ENCODE measurements at places on chromosomes 13 and 19.

DNA sequence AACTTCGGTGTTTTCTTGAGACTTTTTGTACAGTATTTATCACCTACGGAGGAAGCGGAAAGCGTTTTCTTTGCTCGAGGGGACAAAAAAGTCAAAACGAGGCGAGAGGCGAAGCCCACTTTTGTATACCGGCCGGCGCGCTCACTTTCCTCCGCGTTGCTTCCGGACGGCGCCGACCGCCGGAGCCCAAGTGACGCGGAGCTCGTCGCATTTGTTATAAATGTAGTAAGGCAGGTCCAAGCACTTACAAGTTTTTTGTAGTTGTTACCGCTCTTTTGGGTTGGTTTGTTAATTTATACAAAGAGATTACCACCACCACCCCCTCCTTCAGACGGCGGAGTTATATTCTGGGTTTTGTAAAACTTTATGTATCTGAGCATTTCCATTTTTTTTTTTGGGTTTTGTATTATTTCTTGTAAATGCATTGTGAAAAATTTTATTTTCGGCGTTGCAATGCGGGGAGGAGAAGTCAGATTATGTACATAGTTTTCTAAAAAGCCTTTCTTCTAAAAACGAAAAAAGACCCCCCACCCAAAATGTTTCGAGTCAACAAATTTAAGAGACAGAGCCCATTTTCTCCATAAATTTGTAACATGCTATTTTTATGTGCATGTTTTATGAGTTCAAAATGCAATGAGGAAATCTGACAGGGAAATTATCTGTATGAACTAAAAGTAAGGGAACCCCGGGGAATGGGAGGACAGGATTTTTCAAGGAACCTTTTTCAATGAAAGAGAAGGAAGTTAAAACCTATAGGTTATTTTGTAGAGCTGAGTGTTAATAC is 2.3 kb downstream of the SOX1 start:
- no peak for DNase-seq

- no peak for DNase-seq
These were observed 31.7 kb upstream of the CYP4F8 start for GRCh38 chr19:15583346-15583745.

DNA sequence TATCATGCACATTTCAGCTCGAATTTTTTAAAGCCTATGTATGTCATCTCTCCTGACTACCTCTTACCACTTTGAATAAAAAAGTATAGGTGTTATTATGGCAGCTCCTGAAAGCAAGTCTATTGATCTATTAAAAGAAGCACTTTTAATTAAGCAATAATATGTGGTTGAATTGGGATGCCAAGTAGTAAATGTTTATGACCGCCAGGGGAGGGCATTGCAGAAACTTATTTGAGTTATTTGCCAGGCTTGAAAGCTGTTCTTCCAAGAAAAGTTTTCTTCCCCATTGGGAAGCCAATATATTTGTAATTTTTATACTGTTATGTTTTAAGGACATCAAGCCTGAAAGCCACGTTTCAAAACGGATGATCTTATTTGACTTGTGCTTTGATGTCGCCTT is 88.1 kb upstream of the SOX21 start:
- DNase-seq, result no peak

- peak; percentile 66 for DNase-seq
These were observed 907 bp downstream of the KDELR1 start for GRCh38 chr19:48390188-48391099.

DNA sequence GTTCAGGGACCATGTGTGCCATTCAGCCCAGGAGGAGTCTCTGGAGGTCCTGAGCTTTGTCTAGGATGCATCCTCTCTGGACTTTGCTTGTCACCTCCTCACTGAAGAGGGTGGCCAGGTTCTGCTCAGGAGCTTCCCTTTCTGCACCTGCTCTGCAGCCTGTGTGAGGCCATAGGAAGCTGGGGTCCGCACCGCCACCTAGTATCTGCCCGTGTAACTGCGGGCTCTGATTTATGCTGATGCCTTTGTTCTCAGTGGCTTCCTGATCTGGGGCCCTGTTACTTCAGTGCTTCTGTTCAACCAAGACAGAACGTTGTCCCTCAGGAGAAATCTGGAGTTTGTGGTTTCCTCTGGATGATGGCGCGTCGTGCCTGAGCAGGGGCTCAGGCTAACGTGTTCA is 15.5 kb downstream of the ZNF610 start:
- no peak for DNase-seq

- DNase-seq, result no peak
These were observed 48.5 kb downstream of the WDFY2 start for GRCh38 chr13:51632591-51633362.

DNA sequence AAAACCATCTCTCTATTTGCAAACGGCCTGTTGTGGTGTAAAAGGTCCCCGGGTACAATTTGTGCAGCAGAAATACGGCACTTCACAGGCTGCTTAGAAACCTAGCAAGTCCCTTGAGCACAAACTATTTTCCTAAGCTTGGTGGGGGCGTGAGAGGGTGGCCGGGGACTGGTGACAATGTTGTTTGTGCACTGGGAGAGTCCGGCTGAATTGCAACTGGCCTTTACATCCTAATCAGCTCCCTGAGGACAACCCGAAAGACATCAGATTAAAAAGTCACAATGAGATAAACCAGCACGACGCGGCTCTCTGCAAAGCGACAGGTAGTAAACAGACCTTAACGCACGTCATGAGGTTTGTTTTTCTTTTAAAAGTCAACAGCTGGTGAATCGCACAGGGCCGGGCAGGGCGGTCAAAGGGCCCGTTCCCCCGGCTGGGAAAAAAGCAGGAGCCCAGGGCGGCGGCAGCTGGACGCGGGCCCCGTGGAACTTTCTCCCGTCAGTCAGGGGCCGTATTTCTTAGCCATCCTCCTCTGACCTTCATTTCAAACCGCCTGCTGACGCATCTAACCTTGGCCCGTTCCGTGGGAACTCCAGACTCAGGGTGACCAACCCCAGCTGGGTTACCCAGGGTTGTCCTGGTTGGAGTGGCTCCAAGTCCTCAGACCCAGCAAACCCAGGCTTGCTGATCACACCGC is 112.3 kb downstream of the GADD45B start:
- DNase-seq, result no peak

GRCh38 chr13:95160112-95160906 is 140.9 kb downstream of the ABCC4 start:
- DNase-seq, result no peak

DNA sequence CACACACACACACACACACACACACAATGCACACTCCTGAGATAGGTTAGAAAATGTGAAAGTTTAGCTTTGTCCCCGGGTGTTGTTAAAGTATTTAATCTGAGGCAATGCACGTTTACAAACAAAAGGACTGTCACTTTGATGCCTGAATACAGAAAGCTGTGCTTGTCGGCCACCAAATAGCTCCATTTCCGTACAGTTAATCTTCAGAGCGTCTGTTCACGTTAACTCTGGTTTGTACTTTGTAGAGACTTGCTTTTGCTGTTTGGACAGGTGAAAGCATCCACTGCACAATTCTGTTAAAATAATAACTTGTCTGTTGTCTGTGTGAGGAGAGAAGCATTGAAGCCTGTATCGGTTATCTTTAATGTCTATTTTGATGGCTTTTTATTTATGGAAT is 267.8 kb downstream of the FGF9 start:
- DNase-seq, result no peak

GRCh38 chr13:18978447-18978846 is 203.2 kb downstream of the TUBA3C start:
- DNase-seq, result no peak

GRCh38 chr19:51493776-51494175 is 7.8 kb downstream of the SIGLEC12 start:
- no peak for DNase-seq

GRCh38 chr13:25857830-25858229 is 194.0 kb downstream of the SHISA2 start:
- no peak for DNase-seq

DNA sequence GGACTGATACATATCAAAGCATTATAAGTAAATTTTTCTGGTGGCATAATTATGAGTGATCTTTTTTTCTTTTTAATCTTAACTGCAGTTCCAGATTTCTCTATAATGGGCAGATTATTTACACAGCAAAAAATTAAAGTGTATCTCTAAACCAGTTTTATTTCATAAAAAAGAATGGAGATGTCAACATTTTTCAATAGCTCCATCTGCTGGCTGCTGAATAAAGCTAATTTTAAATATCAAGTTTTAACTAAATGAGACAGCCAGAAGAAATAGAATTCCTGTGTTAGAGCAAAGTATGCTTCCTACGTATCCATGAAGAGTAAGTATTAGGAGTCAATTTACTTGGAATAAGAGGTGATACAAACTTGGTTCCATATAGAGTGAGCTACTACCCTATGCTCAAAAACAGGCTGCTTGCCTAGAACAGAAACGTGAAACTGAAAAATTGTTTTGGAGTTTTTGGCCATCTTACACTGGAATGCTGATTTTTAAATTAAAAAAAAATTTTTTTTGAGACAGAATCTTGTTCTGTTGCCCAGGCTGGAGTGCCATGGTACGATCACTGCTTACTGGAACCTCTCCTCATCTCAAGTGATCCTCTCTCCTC is 5.0 kb upstream of the PDS5B start:
- peak; percentile 21 for DNase-seq

GRCh38 chr13:102878481-102878880 is 32.6 kb downstream of the ERCC5 start:
- DNase-seq, result peak; percentile 76

DNA sequence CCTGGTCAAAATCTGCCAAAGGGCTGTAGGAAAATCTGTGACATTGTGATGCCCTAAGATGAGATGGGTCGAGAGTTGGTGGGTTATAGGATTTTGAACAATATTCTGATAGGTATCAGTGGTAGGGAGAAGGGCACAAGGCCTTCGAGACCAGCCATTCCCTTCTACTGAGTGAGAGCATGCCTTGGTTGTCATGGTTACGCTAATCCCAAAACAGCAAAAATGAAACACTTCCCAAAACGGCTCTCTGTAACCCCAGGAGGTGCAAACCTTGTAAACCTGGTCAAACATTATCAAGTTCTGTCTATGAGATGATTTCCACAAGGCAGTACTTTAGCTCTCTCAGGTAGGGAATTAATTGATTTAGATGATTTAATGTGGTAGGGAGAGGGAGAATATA is 158.7 kb upstream of the RNF113B start:
- no peak for DNase-seq

GRCh38 chr19:32174386-32175113 is 170.9 kb upstream of the ZNF507 start:
- no peak for DNase-seq

GRCh38 chr13:98032168-98032567 is 78.7 kb downstream of the IPO5 start:
- no peak for DNase-seq

- no peak for DNase-seq
These were observed 1.2 kb downstream of the ZNF8 start for GRCh38 chr19:58279925-58280316.

GRCh38 chr13:112974671-112975070 is 5.7 kb downstream of the MCF2L start:
- no peak for DNase-seq

DNA sequence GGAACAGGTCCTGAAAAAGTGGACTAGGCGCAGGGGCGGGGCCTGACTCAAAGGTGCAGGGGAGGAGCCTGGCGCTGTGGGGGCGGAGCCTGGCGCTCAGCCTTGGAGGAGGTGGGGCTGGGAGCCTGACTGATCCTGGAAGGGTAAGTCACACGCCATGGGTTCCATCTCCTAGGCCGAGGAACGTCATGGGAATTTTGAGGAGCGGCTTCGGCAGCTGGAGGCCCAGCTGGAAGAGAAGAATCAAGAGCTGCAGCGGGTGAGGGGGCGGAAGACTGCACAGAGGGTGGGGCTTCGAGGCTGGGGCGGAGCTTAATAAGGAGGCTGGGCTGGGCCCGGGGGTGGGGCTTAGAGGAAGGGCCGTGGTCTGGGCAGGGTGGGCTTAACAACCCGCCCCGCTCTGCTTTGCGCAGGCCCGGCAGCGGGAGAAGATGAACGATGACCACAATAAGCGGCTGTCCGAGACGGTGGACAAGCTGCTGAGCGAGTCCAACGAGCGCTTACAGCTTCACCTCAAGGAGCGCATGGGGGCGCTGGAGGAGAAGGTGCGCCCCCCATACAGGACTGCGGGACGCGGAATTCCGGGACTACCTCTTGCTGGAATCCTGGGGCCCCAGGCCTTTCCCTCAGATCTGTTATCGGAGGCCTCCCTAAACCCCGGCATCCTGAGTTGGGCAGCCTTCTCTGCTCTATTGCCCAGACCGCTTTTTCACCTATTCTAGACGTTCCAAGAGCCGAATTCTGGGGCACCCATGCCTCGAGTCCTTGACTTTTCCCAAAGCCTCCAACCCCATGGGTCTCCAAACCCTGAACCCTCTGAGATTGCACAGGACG is 14.5 kb downstream of the PPFIA3 start:
- DNase-seq, result peak; percentile 56

DNA sequence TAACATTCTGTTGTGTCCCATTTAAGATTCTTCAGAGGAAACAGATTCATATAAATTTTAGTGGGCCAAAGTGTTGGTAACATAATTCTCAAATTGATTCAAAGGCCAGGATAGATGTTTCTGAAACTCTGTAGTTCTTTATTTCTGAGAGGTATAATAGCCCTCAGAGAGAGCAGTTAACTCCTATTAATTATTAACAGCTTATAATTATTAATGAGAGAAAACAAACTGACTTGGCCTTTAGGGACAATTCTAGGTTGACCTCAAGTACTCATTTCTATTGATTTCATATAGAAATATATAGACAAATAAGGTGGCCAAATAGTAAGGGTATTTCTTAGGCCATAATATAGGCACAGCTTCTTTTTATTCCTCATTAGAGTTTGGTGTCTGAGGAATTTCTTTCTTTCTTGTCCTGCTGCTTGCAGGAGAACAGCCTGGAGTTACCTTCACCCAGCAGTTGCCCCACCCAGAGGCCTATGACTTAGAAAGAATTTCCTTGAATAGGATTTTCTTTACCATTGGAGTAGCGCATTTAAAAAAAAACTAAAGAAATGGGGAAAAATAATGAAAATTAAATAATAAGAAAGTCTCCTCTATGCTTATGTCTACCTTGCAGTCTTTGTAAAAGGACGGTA is 1430.1 kb upstream of the SPRY2 start:
- no peak for DNase-seq

- DNase-seq, result no peak
These were observed 24.6 kb upstream of the IGSF23 start for GRCh38 chr19:44588771-44589112.

- DNase-seq, result no peak
These were observed 3.7 kb upstream of the GP6 start for GRCh38 chr19:55041627-55042343.

DNA sequence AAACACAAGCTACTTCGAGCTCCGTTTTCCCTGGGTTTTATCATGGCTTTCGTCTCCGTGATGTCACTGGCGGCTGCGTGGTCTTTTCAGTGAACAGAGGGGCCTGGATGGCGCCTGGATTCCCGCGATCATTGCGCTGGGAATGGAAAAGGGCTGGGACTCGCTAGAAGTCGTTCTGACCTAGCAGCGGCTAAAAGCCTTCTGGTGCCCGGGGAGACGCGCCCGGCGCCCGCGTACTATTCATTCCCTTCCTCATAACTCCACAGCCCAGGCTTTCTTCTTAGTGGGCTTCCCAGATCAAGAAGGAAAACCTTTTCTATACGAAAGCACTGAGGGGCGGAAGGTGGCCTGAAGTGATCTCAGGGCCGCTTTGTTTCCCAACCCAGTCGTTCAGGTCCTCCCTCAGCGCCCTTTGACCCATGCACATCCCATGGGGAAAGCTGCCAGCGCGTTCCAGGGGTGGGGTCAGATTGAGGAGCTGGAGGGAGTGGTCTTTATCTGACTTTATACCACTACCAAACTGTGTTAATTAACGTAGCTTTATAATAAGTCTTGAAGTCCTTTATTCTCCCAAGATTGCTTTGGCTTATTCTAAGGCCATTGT is 96.6 kb downstream of the ELF1 start:
- no peak for DNase-seq

All from fibroblast of skin of right biceps (primary cell).